ENCODE measurements at places on chromosomes 13 and 19. TPM values are rescaled to one million over a fixed set of nuclear protein-coding genes. Genes with fewer than 3 reads are reported as not detected.

Gene CRX
- total RNA-seq, result not detected

Gene UGGT2
- not detected for total RNA-seq

GRCh38 chr13:48000559-48001113 is 437 bp downstream of the SUCLA2 start:
- DNase-seq, result no peak

DNA sequence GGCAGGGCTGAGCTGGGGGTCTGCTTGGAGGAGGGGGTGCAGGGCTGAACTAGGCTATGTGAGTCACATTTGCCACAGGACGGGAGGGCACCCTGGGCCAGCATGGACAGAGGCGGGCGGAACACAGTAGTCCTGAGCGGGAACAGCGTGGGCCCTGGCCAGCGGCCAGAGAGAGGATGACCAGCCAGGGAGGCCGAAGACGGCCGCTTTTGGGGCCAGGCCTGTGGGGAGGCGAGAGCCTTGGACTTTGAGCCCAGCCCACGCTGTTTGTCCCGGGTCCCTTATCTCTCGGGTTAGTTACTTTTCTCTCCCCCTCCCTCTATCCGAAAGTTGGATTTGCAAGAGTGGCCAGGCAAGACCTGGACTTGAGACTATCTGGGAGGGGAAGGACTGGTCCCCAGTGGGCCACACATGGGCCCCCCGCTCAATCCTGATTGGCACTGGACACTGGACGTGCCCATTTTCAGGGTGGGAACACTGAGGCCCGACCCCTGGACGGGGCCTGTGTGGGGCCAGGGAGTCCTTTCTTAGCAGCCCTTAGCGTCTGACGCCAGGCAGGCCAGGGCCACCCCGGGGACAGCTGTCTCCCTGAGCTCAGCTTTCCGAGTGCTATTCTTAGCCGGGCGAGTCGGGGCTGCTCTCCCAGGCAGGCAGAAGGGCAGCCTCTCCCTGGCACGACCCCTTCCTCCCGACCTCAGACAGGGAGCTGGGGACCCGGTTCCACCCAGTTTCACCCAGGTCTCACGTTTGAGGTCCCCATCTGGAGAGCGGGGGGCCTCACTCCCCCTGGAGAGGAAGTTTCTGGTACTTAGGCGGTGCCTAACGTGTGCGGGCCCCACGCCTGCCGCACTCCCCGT is 833 bp downstream of the GAMT start:
- DNase-seq, result no peak

- no peak for DNase-seq
Measured at GRCh38 chr13:33210090-33210489, 75.5 kb downstream of the STARD13 start.

DNA sequence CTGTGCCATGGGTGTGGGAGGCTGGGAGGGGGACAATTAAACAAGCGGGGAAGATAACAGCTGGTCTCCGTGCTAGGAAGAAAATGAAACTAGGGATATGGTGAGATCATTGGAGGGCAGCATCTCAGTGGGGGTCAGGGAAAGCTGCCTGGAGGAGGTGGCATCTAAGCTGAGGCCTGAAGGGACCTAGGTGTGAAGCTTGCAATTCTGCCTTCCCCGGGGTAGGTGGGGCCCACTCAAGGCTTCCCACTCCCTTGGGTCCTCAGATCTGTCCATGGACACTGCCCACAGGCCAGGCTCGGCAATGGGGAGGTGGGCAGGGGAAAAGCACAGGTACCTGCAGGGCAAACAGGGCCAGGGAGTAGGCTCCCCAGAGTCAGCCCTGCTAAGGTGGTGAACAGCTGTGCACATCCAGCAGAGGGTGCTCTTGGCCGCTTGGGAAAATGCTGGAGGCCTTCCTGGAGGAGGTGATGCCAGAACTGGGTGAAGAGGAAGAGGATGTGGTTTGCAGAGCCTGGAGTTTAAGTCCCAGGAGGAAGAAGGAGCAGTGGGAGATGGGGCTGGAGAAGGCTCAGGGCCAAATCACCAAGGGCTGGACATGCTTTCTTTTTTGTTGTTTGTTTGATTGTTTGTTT is 25.7 kb upstream of the CCNE1 start:
- DNase-seq, result no peak

DNA sequence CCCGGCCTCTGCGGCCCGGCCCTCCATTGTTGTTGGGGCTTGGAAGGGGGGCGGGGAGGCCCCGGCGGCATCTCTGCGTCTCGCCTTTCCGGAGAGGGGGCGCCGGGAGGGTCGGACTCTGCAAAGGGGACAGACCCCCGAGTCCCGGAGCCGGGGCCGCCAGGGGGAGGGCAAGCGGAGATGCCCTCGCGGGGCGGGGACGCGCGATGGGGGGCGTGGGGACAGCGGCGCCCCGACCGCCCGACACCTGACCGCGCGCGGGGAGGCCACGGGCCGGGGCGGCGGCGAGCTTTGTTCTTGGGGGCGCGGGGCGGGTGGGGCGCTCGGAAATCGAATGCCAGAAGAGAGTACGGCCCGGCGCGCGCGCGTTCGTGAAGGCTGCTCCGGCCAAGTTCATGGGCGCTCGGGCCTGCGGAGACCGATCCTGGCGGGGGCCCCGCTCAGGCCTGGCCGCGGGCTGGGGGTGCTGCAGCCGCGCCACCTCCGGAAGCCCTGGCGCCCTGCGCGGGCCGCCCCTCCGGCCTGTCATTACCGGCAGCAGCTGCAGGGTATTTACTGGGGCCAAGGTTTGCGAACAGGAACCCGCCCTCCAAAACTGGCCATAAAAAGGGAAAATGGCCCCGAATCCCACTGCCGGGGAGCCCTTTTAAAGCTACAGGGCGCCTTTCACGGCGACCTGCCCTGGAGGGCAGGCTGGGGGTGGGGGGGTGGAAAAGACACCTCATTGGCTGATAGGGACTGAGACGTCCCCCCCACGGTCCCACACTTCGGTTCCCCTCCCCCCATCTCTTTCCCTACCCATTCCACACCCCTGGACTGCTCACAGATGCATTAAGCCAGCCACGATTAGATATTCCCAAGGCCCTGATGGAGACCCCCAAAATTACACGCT is 11.1 kb upstream of the NANOS3 start:
- DNase-seq, result peak; percentile 17

DNA sequence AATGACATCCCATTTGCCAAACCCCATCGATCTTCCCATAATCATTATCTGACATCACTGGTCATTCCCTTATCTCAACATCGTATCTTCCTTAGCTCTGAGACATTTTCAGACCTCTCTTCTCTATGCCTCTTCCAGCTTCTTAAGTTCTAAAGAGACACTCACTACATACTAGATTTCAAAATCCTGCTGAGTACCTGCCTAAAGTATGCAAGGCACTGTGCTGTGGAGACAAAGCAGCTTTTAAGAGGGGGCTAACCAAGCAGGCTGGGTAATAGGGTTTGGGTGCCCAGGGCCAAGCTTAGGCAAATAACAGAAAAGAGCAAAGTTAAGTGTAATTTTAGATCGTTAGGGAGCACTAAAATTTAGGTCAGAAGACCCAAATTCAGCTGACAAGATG is 3.4 kb upstream of the POMP start:
- no peak for DNase-seq
